Dorsolateral prefrontal cortex (tissue), 122 donors: ENCODE measurements at places on chromosomes 7 and 10.

DNA sequence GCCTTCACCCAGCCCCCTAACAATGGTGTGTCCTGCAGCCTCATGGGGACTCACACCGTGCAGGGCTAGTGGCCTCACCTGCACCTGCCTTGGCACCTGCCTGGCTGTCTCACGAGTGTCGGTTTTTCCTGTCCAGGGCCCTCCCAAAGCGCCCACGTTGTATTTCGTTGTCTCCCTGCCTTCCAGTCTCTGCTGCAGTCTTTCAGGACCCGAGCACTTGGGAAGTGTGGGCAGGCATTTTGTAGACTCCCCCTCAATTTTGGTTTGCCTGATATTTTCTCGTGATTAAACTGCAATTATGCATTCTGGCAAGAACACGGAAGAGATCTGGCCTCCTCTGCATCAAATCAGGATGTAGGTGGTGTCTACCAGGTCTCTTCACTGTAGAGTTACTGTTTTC, 17.9 kb downstream of the BNIP3 start:
- no peak for DNase-seq

- no peak for DNase-seq
These were observed 27.8 kb upstream of the KCNK18 start for GRCh38 chr10:117169480-117169879.

DNA sequence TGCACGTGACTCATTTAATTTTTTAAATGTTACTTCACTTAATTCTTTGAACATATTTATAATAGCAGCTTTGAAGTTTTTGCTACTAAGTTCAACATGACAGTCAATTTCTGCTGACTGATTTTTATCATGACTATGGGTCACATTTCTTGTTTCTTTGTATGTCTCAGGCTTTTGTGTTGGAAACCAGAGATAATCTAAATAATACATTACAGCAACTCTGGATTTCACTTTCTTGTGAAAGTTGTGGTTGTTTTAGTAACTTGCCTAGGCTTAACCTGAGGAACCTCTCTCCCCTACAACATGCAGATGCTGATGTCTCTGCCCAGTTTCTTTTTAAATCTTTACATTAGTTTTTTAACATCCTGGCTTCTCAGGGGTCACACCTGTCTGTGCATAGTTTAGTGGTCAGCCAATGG, 180.8 kb downstream of the CCDC71L start:
- no peak for DNase-seq

- DNase-seq: no peak
These were observed 114.1 kb downstream of the LARP4B start for GRCh38 chr10:817371-817770.

DNA sequence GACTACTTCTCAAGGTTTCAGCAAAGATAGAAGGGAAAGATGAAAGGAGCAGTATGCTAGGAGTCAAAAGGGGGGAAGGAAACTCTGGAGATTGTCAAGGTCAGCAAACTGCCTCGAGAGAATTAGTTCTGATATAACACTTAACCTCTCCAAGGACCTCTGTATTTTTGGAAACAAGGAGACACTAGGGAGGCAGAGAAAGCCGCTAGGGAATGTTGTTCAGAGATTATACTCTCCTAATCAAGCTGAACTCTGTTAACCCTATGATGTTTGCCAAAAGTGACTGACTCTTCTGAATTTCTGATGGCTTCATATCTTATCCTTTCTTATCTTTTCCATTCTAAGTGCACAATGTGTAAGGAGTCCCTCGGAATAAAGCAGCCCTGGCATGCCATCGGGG, 27.1 kb downstream of the CREM start:
- no peak for DNase-seq

GRCh38 chr7:32218154-32218467, 147.9 kb upstream of the PDE1C start:
- DNase-seq: no peak

- no peak for DNase-seq
These were observed 164.3 kb downstream of the SUGCT start for GRCh38 chr7:40299097-40299496.
